Stimulated activated CD8-positive, alpha-beta memory T cell treated with anti-CD3 and anti-CD28 coated beads, Interleukin-15, amount 100 ng/mL, for 24 hours (primary cell): ENCODE measurements at places on chromosomes 5 and 9.

GRCh38 chr9:111857555-111858211 lies 38.9 kb upstream of the UGCG start:
- DNase-seq = no peak

GRCh38 chr5:5437227-5438172 lies 15.0 kb downstream of the ICE1 start:
- DNase-seq = no peak

DNA sequence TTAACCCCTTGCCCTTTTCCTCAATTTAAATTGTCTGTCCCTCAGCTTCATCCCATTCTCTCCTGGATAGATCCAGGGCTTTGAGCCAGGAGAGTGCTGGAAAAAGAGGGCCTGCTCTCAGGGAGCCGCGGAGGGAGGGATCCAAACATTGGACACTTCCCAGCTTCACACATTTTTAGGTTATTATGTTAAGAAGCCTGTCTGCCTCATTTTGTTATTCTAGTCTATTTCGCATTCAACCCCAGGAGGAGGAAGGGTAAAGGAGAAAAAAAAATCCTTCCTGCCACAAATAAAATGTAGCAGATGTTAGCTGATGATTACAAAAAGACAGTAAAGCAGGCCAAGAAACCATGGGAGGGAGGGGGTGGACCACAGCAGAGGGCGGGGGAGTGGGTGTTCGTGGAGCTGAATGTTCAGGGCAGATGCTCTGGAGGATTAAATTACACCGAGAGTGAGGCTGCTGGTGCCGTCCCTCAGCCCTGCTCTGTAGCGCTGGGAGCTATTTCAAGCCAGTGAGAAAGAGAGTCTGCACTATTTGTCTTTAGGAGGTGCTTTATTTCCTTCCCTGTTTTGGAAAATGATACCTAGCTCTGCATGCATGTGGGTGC lies 60.6 kb upstream of the ZFR start:
- no peak for DNase-seq

- no peak for DNase-seq
Measured at GRCh38 chr9:104416470-104416869, 87.6 kb upstream of the OR13F1 start.

- DNase-seq = no peak
Measured at GRCh38 chr5:60457233-60457632, 242.7 kb downstream of the DEPDC1B start.

GRCh38 chr9:114633438-114634089 lies 22.5 kb downstream of the TMEM268 start:
- no peak for DNase-seq

DNA sequence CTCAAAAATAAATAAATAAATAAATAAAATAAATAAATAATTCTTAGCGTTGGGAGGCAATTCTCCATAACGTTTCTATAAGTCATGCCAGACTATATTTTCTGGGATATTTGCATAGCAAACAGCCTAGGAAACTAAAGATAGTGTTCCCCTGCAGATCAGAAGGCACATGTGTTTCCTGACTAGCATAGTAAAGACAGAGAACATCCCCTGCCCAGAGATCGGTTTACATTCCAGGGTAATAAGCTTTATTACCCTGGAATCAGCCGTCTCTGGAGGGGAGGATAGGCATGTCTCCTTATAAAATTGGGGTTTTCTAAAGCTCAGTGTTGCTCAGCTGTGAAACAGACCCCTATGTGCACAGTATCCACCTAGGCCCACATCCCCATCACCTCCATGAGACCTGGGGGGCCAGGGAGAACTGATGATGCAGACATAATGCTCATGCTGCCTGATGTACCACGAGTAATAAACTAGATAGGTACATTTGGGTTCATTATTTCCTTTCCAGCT lies 36.9 kb upstream of the IFNK start:
- DNase-seq = no peak
